Activated CD4-positive, alpha-beta T cell treated with anti-CD3 and anti-CD28 coated beads, Interleukin-2, amount 50 U/mL, for 16 hours (primary cell): ENCODE measurements at places on chromosomes 16 and 17.

GRCh38 chr17:76791053-76791980 lies 53.4 kb downstream of the MFSD11 start:
- DNase-seq, result peak; percentile 56

DNA sequence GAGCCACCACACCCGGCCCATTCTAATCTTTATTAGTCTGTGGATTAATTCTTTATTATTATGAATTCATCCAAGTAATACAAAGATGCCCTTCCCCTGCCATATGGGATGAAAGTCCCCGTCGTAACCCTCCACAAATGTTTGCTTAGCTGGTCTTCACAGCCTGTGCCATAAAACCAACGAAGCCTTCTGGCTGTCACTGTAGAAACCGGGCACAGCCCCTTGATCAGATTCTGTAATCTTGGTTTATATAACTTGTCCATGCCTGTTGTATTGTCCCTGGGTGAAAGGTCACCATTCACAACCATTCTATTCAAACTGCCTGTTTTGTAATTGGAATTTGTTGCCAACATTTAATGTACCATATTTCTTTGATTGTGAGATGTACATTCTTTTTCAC lies 66.5 kb downstream of the ATP2C2 start:
- DNase-seq, result no peak

- DNase-seq, result no peak
Observed at GRCh38 chr17:46982577-46982976, 3.5 kb upstream of the RPRML start.

- no peak for DNase-seq
Observed at GRCh38 chr17:80443498-80443897, 28.5 kb downstream of the ENDOV start.

DNA sequence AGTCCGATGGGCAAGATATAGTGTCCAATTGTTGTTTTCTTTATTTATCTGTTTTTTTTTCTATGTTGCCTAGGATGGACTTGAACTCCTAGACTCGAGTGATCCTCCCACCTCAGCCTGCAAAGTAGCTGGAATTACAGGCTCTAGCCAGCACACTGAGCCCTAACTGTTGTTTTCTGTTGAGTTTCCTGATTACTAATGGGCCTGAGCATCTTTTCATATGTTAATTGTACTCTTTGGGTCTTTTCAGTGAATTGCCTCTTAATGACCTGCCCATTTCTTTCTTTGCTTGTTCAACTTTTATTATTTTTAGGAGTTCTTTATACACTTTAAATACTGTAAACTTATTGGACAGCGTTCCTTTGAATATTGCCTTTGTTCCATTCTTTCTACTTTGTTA lies 213.0 kb downstream of the HS3ST3B1 start:
- no peak for DNase-seq

DNA sequence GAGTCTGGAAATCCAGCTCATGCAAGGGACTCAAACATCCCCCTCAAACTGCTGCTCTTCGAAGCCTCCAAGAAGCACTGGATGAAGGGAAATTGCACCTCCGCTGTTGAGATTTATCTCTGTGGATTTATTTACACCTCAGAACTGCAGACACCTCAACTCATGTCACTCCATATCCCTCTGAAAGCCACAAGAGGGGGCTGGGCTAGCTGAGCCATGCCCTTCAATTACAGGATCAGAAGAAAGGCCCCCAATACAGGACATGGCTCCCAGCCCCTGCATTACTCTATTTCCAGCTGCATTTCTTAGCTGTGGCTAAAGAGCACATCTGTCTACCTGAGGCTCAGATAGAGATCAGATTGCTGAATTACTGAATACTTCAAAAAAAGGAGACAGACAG lies 103.1 kb upstream of the DYNLRB2 start:
- no peak for DNase-seq

GRCh38 chr16:56279132-56279531 lies 87.8 kb downstream of the GNAO1 start:
- DNase-seq, result peak; percentile 68

DNA sequence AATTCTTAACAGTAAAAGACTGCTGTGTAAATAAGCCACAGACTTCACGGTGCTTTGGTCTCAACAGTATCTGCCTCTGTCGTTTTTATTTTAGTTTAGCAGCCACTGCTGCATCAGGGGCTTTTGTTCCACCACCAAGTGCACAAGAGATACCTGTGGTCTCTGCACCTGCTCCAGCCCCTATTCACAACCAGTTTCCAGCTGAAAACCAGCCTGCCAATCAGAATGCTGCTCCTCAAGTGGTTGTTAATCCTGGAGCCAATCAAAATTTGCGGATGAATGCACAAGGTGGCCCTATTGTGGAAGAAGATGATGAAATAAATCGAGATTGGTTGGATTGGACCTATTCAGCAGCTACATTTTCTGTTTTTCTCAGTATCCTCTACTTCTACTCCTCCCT lies 7.9 kb downstream of the HERPUD1 start:
- DNase-seq, result no peak

DNA sequence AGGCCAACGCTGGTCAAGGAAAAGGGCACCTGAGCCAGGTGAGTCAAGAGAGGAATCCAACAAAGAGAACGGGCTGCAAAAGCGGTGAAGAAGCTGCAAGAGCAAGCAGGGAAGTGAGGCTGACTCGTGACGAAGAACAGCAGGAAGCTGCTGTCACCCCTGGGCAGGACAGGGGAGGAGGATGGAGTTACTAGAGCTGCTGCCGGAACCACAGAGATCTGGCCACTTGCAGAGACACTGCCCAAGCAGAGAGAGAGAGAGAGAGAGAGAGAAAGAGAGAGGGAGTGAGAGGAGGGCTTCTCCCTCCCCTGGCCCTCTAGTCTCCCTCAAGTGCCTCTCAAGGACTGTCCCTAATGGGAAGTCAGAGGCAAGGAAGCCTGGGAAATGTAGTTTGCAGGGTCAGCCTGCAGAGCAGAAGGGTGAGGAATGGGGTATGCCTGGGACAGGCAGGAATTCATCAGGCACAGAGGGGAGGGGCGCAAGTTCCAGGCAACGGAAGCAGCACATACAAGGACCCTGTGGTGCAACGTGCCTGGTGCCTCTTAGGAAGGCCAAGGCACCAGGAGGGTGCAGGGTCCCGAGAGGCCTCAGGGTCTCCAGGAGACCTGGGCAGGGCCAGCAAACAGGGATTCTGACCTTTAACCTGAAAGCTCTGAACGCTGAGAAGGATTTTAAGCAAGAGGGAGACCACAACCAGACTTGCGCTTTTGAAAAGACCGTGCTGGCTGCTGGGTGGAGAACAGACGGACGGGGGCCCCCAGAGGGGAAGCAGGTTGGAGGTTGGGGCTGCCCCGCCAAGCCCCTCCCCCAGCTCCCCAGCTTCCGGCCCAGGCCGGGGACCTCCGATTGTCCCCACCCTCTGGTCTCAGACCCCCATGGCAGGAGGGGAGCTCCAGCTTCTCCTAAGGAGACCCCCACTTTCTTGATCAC lies 45.8 kb upstream of the CIBAR2 start:
- DNase-seq, result no peak

DNA sequence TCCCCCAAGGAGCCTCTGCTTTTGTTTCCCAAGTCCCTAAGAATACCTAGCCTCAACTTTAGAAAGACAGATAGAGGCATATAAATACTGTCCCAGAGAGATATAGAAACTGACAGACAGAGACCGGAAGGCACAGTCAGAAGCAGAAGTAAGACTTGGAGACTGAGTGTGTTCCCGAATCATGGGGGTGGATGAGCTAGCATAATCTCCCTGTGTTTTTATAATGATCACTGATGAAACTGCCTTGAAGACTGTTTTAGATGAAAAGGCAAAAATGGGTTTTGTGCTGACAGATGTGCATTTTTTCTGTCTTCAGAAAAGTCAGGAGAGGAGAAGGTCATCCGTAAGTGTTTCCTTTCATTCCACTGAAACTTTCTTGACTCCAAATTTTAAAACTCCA lies 8.3 kb upstream of the PSMD3 start:
- no peak for DNase-seq

GRCh38 chr17:37513711-37514110 lies 24.0 kb downstream of the DUSP14 start:
- no peak for DNase-seq

GRCh38 chr16:290015-290680 lies 7.2 kb downstream of the PDIA2 start:
- DNase-seq, result no peak

- DNase-seq, result no peak
Observed at GRCh38 chr16:17029602-17030350, 441.0 kb downstream of the XYLT1 start.

DNA sequence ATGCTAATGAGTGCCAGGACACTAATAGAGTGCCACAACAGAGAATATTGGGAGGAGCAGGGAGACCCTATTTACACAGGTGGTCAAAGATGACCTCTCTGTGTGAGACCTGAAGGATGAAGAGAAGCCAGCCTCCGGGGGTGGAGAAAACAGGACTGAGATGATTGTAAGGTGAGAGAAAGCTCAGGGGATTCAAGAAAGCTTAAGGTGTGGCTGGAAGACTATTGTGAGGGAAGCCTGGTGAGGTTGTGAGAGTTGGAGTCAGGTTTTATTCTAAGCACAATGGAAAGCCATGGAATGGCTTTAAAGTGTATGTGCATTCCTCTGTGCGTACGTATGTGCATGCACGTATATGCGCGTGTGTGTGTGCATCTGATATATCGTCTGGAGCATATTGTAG lies 10.4 kb upstream of the MARCHF10 start:
- no peak for DNase-seq

GRCh38 chr17:67217446-67217845 lies 27.6 kb downstream of the HELZ start:
- no peak for DNase-seq

- DNase-seq, result no peak
Observed at GRCh38 chr17:67150826-67151225, 94.2 kb downstream of the HELZ start.

GRCh38 chr17:7014995-7015958 lies 2.9 kb downstream of the RNASEK start:
- DNase-seq, result peak; percentile 91

GRCh38 chr16:260326-260725 lies 15.4 kb downstream of the RGS11 start:
- DNase-seq, result no peak

DNA sequence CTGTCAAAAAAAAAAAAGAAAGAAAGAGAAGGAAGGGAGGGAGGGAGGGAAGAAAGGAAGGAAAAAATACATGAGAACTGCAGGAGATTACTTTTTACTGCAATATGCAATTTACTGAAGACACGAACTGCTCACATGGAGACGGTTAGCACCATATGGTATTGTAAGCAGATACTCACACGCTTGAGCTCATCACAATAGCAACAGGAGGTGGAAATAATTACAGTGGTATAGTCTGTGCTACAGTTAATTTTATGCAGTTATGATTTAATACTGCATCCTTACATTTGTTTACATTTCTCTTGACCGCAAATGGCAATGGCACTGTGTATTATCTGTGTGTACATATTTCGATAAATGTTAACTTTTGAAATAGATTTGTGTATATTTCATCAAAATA lies 21.4 kb upstream of the SLC46A1 start:
- no peak for DNase-seq

- DNase-seq, result no peak
Observed at GRCh38 chr16:62989480-62989879, 953.2 kb upstream of the CDH8 start.

DNA sequence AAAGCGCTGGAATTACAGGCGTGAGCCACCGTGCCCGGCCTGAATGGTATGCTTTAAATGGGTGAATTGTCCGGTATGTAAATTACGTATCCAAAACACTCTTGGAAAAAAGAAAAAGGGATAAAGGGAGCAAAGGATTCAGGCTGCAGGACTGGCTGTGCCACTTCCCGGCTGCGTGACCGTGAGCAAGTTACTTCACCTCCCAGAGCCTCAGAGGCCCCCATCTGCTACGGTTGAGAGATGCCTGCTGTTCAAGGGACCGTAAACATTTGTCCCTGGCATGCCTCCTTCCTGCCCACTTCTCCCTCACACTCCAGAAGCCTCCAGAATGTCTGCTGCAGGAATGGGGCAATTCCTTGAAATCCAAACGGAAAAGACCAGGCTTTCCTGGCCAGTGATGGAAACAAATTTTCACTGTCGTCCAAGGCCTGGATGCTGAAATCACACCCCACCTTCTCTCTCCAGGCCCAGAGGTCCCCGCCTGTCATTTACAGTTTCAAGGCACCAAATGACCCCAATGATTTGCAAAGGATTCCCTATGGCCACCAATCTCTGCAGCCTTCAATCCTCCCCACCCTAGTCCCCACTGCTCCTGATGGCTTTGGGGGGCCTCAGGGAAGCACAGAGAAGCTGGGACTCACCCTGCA lies 22.9 kb upstream of the LITAF start:
- DNase-seq, result no peak
